ENCODE measurements at places on chromosomes 4 and X. TPM values are rescaled to one million over a fixed set of nuclear protein-coding genes. Genes with fewer than 3 reads are reported as not detected.

ARR3 gene
- total RNA-seq: not detected

PHEX gene
- 3.5 TPM for total RNA-seq

MTTP gene
- total RNA-seq: not detected

ATP11C gene
- total RNA-seq: 11.1 TPM

FGF13 gene
- 0.90 TPM for total RNA-seq

CCNB3 gene
- total RNA-seq: 0.15 TPM

PIR gene
- total RNA-seq: 197 TPM

DCX gene
- total RNA-seq: not detected

PNMA6F gene
- total RNA-seq: not detected

MAGEB1 gene
- total RNA-seq: not detected

BEX1 gene
- not detected for total RNA-seq

C1QTNF7 gene
- not detected for total RNA-seq

CCKAR gene
- not detected for total RNA-seq

SNCA gene
- total RNA-seq: 3.9 TPM

HEPH gene
- total RNA-seq: not detected

GPRASP3 gene
- total RNA-seq: 3.5 TPM

SPANXB1 gene
- 31.4 TPM for total RNA-seq

SMIM10L2A gene
- total RNA-seq: not detected

TCP11X2 gene
- total RNA-seq: not detected

MAGEB18 gene
- not detected for total RNA-seq

MAGEC2 gene
- total RNA-seq: not detected

CXorf65 gene
- total RNA-seq: not detected

HPGDS gene
- total RNA-seq: not detected

PHKA1 gene
- 17.2 TPM for total RNA-seq

IL21 gene
- not detected for total RNA-seq

CHRDL1 gene
- total RNA-seq: 18.8 TPM

GAGE1 gene
- not detected for total RNA-seq
